ENCODE measurements at places on chromosomes 2 and 18. TPM values are rescaled to one million over a fixed set of nuclear protein-coding genes. Genes with fewer than 3 reads are reported as not detected.

GRCh38 chr2:170091436-170091835 lies 86.5 kb upstream of the MYO3B start:
- DNase-seq: no peak

DNA sequence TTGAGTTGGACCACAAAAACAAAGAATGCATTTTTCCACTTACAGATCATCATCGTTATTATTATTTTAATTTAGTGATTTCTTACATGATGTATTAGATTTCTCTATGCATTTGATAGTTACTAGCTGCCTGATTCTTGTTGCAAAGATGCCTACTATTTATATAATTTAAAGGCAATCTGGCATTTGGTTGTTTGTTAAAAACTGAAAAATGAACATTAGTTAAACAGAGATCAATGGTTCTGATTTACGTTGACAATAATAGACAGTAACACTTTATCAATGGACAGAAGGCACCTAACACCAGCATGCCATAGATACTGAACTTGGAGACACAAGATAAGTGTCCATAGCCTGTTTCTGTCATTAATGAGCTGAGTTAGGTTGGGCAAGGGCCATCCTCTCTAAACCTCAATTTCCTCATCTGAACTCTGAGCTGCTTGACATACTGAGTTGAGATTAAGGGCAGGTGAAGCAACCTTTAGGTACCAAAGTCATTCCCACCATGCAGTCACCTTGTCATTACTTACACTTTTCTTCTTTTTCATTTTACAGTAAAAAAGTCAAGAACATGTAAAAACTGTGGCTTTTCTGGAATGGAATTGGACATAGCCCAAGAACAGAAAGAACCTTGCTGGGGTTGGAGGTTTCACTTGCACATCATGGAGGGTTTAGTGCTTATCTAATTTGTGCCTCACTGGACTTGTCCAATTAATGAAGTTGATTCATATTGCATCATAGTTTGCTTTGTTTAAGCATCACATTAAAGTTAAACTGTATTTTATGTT lies 3.1 kb downstream of the CCL20 start:
- DNase-seq: no peak

DNA sequence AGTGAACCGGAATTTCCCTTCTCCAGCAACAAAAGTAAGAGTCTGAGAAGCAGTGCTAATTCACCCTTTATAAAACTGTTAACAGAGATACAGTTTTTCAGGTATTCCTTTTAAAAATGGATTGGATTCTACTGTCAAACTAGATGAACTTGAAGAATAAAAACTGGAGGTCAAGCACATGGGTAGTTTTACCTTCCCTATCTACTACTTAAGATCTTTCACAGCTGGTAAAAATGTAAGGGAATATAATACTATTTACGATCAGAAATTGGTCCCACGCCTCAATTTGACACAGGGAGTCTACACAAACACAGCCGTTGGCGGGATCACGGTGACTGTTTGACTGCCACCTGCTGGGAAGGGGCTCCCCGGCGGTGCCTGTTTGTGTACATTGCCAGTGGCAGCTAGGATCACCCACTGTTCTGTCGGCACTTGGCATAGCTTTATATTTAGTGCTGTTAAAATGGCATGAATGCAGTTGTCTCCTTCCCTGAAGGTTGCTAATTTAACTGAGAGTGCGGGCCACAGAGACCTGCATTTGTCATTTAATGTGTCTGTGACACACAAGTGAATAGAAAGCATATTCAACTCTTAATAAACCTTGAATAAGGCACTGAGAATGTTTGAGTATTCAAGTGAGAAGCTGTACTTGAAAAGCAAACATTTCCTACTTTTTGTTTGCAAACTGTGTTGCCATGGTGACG lies 59.5 kb downstream of the ABCG8 start:
- DNase-seq: no peak

GRCh38 chr2:58645017-58645416 lies 403.9 kb upstream of the FANCL start:
- no peak for DNase-seq

DNA sequence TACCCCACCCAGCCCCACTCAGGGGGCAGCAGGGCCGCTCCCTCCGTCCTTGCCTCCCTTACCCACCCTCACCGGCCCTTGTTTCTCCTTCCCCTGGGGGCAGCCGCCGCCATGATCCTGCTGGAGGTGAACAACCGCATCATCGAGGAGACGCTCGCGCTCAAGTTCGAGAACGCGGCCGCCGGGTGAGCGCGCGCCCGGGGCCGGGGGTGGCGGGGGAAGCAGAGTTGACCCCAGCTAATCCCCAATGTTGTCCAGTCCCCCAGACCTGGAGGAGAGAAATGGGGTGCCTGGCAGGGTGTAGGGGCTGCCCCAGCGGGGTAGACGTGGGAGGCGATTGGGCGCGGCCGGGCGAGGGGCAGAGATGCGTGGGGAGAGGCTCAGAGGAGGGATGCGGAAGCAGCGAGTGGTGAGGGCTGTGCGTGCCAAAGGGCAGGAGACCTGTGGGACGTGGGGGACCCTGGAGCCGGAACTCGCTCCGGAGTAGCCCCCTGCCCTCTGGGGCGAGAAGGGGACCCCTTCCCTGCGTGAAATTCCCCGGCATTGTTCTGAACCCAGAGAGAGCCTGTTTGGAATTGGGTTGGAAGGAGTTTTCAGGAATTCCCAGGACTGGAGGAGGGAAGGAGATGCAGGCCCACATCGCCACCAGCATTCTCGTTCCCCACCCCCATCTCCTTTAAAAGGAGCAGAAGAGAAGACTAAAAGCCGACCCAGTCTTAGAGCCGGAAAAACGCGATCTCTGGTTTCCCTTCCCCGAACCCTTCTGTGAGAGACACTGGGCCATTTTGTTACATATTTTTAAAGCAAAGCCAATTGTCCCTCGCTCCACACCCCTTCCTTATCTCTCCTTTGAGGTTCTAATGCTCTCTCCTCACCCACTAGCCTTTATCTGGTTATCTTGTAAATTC lies 625 bp downstream of the ARPC2 start:
- no peak for DNase-seq

DNA sequence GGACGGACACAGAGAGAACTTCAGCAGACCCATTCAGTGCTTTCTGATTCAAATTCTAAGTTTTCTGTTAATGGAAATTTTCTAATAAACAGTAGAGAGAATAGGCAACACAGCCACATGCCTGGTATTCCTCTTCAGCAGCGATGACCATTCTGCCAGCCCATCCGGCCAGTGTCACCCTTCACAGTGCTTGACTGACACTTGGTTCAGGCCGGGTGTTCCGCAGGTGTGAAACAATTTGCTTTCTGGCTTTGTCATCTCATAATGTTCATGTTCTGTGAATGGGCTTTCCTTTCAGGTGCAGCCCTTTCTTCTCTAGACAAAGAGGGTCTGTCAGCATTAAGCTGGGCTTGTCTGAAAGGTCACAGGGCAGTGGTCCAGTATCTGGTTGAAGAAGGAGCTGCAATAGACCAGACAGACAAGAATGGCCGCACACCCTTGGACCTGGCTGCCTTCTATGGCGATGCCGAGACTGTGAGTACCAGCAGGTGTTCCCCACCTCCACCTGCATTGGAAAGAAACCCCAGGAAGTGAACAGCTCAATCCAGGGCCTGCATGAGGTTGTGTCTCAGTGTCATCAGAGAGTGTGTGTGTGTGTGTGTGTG lies 67.0 kb downstream of the WDSUB1 start:
- DNase-seq: no peak

- no peak for DNase-seq
Measured at GRCh38 chr18:63299837-63300745, 19.5 kb downstream of the BCL2 start.

DNA sequence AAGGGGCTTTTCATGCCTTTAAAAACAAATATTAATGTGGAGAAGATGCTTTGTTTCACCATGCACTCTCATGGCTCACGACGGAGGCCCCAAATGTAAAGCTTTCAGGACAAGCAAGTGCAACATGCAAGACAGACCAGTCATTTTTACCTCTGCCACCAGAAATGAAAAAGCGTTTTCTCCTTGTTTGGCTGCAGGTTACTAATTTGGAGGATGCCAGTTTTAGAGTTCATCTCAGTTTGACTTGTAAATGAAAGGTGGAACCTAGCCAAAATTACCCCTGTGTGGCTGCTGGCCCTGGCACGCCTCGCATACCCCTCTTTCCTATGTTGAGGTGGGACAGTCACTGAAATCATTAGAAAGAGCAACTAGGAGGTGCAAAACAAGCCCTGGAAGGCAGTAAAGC lies 138.6 kb downstream of the BCL2 start:
- no peak for DNase-seq

DNA sequence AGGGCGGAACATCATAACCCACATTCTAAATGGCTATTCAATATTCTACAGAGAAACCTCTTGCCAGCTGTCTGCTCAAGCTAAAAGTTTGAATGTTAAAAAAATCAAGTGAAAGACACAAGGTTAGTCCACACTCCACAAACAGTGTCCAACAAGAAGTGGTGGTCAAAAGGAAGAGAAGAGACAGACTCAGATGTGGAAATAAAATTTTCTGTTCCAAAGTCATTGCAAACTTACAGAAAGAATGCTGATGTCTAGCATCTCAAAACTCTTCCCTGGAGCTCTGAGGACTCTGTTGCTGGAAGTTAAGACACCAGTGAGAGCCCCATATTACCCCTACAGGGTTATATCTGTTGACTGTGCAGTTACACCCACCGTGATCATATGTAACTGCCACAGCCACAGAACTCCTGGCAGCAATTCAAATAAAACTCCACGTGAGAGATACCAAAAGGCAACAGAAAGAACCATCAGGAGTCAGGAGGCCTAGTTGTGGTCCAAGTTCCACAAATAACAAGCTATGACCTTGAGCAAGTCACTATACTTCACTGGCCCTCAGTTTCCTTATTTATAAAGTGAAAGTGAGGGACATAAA lies 60.9 kb downstream of the AAK1 start:
- DNase-seq: no peak

GRCh38 chr18:74994502-74995418 lies 214.2 kb downstream of the PTGR3 start:
- no peak for DNase-seq

The HEATR5B gene
- 32.5 TPM for total RNA-seq

The EIF5B gene
- total RNA-seq: 33.3 TPM

The RGPD3 gene
- total RNA-seq: 0.20 TPM
